Adrenal gland (tissue), 19 donors: ENCODE measurements at places on chromosomes 1 and 21.

DNA sequence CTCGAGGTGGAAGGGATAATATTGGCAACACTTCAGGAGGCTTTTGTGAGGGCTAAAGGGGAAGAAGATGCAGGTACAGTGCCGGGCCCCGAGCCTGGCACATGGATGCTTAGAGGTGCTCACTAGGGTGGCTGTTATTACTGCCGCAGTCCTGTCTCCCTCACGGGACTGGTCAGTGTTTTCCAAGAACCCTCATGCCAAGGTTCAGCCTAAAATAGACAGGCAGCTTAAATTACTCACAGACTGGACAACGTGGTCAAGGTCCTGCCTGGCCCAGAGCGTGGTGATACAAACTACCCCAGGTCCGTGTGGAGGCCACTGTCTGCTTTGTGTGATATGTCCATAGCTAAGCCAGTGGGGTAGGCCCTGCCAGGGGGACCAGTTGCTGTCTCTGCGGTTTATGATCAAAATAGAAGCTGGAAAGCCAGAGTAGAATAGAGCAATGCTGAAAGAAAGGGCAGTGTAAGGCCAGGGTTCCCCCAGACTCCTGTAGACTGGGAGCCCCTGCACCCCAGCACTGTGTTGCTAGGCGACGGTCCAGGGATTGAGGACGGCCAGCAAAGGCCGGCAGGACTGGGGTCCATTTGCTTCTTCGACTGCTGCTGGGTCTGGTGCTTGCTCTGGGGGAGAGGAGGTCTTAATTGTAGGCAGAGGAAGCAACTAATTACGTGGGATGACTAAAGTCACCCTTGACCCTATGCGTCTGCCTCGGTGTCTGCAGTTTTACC, 36.1 kb downstream of the ELAPOR1 start:
- peaks cover 9% of the 10 kb centered on the region for H3K4me1 ChIP-seq
- no peak overlapping the region for H3K4me3 ChIP-seq
- no peaks in the 10 kb centered on the region for H3K36me3 ChIP-seq

DNA sequence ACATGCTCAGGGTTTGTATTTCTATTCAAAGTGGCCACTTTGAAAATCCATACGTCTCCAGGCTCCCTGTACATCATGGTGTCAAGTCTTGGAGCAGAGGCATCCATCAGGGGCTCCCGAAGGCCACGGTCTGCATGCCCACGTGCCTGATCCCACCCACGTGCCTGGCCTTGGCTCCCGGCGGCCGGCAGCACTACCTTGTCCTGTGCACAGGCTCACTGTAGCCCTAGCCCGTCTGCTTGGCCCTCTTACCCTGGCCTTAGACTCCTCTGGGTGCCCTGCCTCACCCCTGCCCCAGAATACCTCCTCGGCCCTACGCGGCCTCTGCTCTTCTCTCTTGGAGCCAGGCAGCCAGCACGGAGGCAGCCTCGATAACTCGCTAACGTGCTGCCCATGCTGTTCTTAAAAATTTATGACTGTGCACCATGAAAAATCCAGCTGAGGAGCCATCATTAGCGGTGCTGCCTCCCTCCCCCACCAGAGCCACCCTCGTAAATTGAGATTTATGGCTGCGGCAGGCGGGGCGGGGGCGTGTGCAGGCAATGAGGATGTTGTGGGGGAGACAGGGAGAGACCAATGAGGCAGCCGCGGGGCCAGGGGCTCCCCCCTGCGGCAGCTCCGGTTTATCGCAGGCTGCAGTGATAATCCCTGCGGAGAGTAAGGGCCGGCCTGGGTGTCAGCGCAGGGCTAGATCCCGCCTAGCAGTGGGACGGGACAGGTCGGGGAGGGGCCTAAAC, 24.6 kb downstream of the DMAP1 start:
- no peaks in the 10 kb centered on the region for H3K27me3 ChIP-seq
- H3K27ac ChIP-seq = peak overlapping the region; percentile 77
- H3K36me3 ChIP-seq = no peaks in the 10 kb centered on the region
- H3K4me1 ChIP-seq = no peaks in the 10 kb centered on the region

GRCh38 chr1:226661271-226661670, 77.8 kb downstream of the ITPKB start:
- no peak for DNase-seq
- H3K36me3 ChIP-seq = no peaks in the 10 kb centered on the region
- no peaks in the 10 kb centered on the region for H3K27me3 ChIP-seq

DNA sequence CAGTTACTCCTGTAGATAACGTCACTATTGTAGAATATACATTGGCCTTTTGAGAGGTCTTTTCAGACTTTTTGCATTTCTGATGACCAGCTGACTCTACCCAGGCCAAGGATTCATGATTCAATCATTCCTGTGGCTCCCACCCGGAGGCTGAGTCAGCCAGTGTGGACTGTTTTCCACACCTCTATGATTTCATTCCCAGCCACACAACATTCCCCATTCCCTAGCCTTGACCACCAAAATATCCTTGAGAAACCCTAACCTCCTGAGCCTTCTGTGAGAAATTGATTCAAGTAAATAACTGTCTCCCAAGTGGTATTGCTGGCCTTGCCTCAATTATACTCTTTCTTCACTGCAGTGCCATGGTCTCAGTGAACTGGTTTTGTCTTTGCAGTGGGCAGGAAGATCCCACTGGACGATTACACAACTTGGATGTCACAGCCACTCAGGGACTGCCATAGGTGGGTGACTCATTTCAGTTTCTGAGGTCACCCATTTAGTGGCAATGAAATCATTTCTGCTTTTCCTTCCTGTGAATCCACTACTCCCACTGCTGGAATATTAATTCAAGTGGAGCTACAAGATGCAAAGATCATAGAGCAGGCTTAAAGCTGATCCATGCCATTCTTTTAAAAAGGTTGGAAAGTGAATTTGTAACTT, 518.6 kb upstream of the ZP4 start:
- no peaks in the 10 kb centered on the region for H3K27me3 ChIP-seq
- H3K36me3 ChIP-seq = no peaks in the 10 kb centered on the region
- H3K4me1 ChIP-seq = no peaks in the 10 kb centered on the region
- H3K4me3 ChIP-seq = no peak overlapping the region

- H3K36me3 ChIP-seq = no peaks in the 10 kb centered on the region
- H3K4me3 ChIP-seq = no peak overlapping the region
- no peak for DNase-seq
- H3K27me3 ChIP-seq = peaks cover 10% of the 10 kb centered on the region
- no peaks in the 10 kb centered on the region for H3K4me1 ChIP-seq
These were observed 4.4 kb downstream of the AVPR1B start for GRCh38 chr1:206112600-206113301.

- H3K27ac ChIP-seq = peak overlapping the region; percentile 59
- H3K4me1 ChIP-seq = peaks cover 52% of the 10 kb centered on the region
- no peak overlapping the region for H3K4me3 ChIP-seq
- no peaks in the 10 kb centered on the region for H3K36me3 ChIP-seq
These were observed 102.2 kb upstream of the JUN start for GRCh38 chr1:58885998-58886397.

- H3K4me3 ChIP-seq = no peak overlapping the region
- DNase-seq = no peak
- no peaks in the 10 kb centered on the region for H3K4me1 ChIP-seq
- no peak overlapping the region for H3K27ac ChIP-seq
- no peaks in the 10 kb centered on the region for H3K36me3 ChIP-seq
These were observed 141.8 kb upstream of the ERRFI1 start for GRCh38 chr1:8167936-8168335.

DNA sequence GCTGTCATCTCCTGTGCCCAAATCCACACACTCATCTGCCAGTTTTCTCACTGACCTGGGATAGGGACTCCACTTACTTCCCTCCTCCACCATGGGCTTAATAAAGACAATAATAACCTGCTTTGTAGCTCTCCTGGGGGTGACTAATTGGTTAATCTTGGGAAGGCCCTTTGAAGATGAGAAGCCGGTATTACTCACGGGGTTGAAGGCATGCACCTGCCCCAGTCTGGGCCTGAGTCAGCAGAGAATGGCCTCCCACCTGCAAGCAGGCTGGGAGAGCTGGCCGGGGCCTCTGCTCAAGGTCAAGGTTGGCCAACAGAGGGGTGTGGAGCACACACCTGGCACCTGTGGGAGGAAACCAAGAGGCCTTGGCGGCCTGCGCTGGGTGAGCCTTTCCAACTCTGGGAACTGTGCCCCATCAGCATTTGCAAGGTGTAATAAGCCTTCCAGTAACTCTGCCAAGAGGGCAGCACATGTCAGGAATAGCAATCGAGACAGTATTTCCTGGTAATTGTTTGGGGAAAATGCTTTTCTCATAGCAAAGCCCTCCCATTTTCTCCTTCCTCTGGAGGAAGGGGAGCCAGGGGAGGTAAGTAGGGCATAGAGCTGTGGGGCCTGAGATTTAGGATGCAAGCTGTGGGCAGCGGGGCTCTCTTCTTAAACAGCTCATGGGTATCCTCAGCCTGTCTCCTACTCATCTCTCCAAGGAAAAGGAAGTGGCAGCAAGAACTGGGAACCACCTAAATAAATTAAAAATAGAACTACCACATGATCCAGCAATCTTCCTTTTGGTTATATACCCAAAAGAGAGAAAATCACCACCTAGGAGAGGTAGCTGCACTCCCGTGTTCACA, 49.0 kb downstream of the TOMM20 start:
- peak; percentile 35 for DNase-seq
- peaks cover 63% of the 10 kb centered on the region for H3K4me1 ChIP-seq
- no peak overlapping the region for H3K4me3 ChIP-seq
- no peaks in the 10 kb centered on the region for H3K36me3 ChIP-seq

DNA sequence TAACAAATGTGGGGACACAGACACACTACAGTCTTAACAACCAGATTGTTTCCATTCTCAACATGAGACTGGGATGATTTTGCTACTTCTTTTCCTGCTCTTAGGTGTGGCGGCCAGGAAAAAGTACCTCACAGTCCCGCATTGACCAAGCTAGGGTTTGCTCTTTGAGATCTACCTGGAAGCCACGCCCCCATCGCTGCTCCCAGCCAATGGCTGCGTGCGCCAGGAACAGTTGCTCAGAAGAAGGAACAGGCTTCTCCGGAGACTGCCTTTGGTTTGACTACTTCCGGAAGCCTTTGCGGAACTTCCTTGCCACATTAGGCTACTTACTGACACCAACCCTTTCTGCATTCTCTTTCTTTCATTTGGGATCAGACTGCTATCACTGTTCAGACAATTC, 44.2 kb upstream of the PLD5 start:
- H3K27me3 ChIP-seq = no peaks in the 10 kb centered on the region
- no peaks in the 10 kb centered on the region for H3K4me1 ChIP-seq
- no peak for DNase-seq
- no peak overlapping the region for H3K27ac ChIP-seq

DNA sequence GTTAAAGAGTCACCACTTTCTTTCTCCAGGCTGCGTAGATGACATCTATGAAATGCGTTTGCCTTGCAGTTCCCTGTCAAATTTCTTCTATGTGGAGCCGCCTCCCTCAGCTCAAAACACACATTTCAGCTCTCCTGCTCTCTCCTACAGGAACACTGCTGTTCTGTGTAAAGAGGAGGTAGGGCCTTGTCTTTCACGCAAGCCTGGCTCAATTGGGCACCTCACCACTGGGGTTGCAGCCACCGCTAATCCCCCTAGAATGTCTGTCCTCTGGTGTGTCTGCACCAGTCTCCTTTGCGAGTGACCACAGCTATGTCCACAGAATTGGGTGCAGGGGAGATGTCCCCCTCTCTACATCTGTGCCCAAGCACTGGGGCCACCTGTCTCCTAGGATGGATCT, 31.8 kb upstream of the CFHR4 start:
- H3K4me1 ChIP-seq = no peaks in the 10 kb centered on the region
- no peak overlapping the region for H3K4me3 ChIP-seq
- no peaks in the 10 kb centered on the region for H3K36me3 ChIP-seq
- DNase-seq = no peak
- no peak overlapping the region for H3K27ac ChIP-seq
- H3K27me3 ChIP-seq = no peaks in the 10 kb centered on the region

DNA sequence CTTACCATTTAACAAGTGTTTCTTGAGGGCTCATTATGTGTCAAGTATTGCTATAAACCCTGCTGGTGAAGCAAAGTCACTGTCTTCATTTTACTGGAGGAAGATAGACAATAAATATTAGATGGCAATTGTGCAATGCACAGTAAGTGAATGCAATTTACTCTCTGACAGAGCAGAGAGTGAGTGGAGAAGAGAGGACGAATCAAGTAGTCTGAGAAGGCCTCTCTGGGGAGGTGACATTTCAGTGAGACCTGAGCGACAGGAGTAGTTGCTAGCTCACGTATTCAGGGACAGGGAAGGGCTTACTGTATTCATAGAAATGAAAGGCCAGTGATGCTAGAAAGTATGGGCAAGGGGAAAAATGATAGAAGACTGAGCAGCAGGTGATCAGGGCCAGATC, 1.2 kb upstream of the NMNAT2 start:
- no peaks in the 10 kb centered on the region for H3K36me3 ChIP-seq
- H3K27ac ChIP-seq = no peak overlapping the region
- H3K4me3 ChIP-seq = no peak overlapping the region
- DNase-seq = no peak
- H3K4me1 ChIP-seq = peaks cover 9% of the 10 kb centered on the region

DNA sequence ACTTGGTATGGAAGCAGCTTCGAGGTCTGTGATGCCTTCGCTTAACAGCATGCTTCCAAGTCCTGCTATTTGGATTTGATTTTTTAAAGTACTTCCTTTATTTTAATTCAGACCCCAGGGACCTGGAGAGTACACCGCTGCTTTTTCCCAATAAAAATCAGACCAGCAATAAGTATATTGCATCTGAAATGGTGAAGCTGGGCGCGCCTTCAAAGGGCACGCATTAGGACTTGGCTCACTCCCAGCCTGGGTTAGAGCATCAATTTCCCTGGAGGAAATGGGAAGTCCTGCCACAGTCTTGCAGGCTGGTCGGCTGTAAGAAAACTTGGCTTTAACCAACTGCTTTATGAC, 325.1 kb downstream of the RRAGC start:
- H3K27ac ChIP-seq = no peak overlapping the region
- H3K4me3 ChIP-seq = no peak overlapping the region
- H3K36me3 ChIP-seq = no peaks in the 10 kb centered on the region
- no peak for DNase-seq
- H3K27me3 ChIP-seq = peaks cover 6% of the 10 kb centered on the region

- no peak overlapping the region for H3K4me3 ChIP-seq
- DNase-seq = no peak
- H3K4me1 ChIP-seq = no peaks in the 10 kb centered on the region
- H3K27ac ChIP-seq = no peak overlapping the region
- no peaks in the 10 kb centered on the region for H3K27me3 ChIP-seq
These were observed 631.9 kb upstream of the PKN2 start for GRCh38 chr1:88052167-88052566.

GRCh38 chr1:42669936-42670335, 11.7 kb downstream of the PPIH start:
- H3K27ac ChIP-seq = no peak overlapping the region
- no peak for DNase-seq
- no peaks in the 10 kb centered on the region for H3K36me3 ChIP-seq
- H3K4me3 ChIP-seq = no peak overlapping the region

- DNase-seq = no peak
- no peaks in the 10 kb centered on the region for H3K27me3 ChIP-seq
- H3K27ac ChIP-seq = no peak overlapping the region
- H3K36me3 ChIP-seq = no peaks in the 10 kb centered on the region
These were observed 368.0 kb downstream of the HHAT start for GRCh38 chr1:210696709-210697108.

DNA sequence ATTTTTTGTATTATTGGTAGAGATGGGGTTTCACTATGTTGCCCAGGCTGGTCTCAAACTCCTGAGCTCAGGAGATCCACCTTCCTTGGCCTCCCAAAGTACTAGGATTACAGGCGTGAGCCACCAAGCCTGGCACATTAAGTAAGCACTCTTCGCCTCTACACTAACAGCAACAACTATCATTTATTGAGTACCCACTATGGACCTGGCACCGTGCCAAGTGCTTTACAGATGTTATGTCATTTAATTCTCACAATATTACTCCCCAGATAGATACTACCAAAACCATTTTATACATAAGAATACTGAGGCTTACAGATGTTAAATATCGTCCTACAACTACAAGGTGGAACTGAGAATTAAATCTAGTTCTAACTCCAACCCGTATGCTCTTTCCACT, 50.1 kb downstream of the TUT4 start:
- no peaks in the 10 kb centered on the region for H3K36me3 ChIP-seq
- no peak overlapping the region for H3K4me3 ChIP-seq
- H3K27ac ChIP-seq = no peak overlapping the region
- no peak for DNase-seq
- H3K4me1 ChIP-seq = no peaks in the 10 kb centered on the region
